Mammary epithelial cell (primary cell): ENCODE measurements at places on chromosomes 5 and 9.

DNA sequence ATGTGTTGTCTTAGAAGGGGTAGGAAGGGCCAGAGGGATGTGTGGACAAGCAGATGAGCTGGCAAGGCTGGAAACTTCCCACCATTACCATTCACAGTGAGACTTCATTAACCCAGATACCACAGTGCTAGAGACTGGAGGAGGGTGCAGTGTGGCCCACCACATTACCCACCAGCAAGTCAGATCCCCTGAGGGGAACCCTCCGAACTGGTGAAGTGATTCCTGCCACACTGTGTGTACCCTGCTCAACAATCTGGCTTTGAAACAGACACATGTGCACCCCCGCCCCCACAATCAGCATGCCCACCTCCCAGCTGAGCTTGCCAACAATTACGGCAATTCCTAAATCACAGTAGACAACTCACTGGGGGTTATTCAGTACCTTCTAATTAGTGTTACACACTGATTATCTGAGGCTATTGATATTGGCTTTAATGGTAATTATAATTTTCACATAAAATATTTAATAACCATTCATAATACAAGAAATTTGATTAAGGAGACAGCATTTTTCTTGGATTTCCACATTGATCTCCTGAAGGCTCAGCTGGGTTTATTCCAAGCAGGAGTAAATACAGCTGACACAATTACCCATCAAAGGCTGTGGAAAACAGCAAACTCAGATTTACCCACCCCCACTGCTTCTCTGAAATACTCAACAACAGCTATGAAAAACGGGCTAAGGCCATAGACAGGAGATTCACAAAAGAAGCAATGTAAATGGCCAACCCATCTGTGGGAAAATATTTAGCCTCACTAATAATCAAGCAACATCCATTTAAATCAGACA, 169.3 kb upstream of the FSTL4 start:
- DNase-seq = no peak

DNA sequence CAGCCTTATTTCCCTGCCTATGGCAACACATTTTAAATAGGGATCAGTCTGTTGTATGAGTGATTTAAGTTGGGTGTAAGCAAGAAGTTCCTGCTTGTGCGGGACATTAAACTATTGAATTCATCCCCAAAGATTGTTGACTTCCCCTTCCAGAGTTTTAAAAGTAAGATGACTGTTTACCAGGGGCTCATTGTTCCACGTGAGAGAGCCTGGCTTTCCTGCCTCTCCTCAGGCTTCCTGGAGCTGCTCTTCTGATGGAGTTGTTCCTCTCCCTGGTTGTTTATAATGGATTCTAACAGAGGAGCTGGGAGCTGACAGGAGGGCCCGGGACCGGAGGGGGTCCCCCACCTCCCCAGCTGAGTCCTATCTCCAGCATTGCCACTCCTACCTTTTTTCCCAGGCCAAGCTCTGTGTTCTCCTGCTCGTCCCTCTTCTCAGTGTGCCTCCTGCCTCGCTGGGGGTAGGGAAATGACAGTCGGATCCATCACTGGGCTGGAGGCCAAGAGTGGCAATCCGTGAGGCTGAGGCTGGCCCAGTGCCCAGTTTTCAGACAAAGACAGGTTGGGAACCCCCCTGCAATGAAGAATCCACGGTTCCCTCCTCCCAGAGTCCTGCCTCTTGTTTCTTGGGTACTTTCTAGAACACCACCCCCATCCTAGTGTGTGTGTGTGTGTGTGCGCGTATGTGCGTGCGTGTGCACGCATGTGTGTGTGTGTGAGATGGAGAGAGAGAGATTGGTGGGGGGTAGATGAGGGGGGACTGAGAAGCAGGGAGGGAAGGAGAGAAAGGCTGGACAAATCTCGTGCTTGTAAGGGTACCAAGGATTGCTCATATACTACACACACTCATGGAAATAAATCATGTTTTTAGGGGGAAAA, 123.7 kb upstream of the NFIB start:
- no peak for DNase-seq

DNA sequence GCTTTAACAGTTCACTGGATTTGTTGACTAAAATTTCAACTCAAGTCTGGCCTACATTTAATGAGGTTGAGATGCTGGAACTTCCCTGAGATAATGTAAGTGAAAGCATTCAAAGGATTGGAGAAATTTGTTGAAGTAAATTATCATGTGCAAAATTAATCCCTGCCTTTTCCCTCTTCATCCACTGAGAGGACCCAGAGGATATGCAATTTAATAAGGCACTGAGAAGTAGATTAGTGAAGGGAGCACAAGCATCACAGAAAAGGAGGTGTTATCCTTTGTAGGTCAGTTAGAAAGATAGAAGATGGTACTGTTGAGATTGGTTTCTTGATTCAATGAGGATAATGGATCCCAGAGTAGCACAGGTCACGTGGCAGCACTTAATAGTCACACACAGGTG, 42.6 kb upstream of the ANKRD31 start:
- peak; percentile 2 for DNase-seq

DNA sequence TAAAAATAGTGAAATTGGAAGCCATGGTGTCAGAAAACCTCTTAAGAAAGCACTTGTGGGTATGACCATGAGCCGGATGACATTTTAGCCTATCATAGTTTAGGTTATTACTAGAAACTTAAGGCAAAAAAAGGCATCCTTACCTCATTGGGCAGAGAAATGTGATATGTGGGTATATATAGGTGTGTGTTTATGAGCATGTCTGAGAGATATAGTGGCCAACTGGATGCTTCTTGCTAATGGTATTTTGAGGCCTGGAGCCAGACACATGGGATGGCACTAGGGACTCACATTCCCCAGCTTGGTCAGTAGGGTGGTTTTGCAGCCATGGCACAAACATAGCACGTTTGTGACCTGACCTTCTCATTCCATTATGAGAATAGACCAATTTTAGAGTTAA, 295.6 kb upstream of the MEF2C start:
- no peak for DNase-seq

DNA sequence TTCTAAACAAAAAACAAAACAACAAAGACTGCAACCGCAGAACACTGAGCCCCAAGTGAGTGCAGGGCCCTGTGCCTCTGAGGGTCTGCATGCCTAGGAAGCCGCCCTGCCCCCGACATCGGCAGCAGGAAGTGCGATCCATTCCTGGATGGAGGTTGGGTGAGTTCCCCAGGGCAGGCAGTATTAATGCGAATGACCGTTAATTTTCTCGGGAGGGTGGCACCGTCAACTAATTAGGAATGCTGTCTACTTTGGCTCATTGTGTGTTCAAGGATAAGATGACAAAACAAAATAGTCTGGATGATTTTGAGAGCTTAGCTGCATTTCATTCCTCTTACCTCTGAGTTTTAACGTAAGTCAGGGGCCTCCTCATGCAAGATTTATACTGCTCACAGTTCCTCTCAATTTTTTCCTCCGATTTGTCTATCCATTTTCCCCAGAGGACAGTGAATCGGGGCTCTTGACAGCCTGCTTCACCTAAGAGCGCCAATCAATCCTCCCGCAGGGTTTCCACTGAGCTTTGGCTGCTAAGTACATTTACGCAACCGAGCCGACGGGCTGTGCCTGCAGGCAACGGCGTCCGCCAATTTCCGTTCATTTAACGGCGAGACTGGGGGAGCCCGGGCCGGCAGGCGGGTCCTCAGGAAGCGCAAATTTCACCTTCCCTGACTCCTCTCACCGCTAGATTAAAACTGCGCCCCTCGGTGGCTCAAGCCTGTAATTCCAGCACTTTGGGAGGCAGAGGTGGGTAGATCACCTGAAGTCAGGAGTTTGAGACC, 2.9 kb upstream of the NXNL2 start:
- DNase-seq = no peak

DNA sequence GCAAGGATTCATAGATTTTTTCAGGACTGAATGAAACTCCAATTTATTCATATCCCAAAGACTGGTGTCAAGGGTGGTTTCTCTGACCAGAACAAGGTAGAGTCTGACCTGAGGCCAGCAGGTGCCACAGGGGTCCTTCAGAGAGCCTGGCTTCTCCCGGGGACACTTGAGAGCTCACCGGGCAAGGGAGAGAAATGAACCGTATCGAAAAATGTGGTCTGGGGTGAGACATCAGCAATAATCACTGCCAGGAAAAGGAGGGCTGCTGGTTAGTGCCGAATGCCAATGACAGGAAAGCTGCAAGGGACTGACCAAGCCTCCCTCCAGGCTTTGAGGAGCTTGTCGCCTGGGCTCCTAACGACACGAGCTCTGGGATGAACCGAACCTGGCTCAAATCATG, 142.7 kb downstream of the TTLL11 start:
- DNase-seq = no peak

- DNase-seq = no peak
Observed at GRCh38 chr9:124725068-124725452, 46.1 kb downstream of the NR6A1 start.

- no peak for DNase-seq
Observed at GRCh38 chr5:107545486-107545885, 125.3 kb downstream of the EFNA5 start.

GRCh38 chr5:96228408-96228807, 204.6 kb downstream of the PCSK1 start:
- peak; percentile 85 for DNase-seq

GRCh38 chr9:17531642-17532254, 47.1 kb upstream of the SH3GL2 start:
- DNase-seq = peak; percentile 29

GRCh38 chr5:86228147-86228546, 389.6 kb upstream of the COX7C start:
- no peak for DNase-seq

GRCh38 chr9:32741706-32742105, 41.6 kb upstream of the TMEM215 start:
- peak; percentile 55 for DNase-seq

DNA sequence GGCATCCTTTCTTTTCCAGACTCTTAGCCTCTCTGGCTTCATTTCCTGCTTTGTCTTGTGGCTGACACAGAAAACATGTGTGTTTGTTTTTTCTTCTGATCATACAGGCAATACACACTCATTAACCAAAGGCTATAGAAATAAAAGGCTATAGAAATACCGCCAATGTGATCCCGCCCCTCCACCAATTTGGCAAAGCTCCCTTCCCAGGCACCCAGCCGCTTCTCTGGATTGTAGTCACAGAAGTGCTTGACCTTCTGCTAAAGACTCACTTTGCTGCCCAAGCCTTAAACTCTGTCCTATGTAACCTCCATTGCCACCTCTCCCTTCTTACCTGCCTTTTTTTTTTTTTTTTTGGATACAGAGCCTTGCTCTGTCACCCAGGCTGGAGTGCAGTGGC, 5.3 kb downstream of the TXNDC15 start:
- no peak for DNase-seq

DNA sequence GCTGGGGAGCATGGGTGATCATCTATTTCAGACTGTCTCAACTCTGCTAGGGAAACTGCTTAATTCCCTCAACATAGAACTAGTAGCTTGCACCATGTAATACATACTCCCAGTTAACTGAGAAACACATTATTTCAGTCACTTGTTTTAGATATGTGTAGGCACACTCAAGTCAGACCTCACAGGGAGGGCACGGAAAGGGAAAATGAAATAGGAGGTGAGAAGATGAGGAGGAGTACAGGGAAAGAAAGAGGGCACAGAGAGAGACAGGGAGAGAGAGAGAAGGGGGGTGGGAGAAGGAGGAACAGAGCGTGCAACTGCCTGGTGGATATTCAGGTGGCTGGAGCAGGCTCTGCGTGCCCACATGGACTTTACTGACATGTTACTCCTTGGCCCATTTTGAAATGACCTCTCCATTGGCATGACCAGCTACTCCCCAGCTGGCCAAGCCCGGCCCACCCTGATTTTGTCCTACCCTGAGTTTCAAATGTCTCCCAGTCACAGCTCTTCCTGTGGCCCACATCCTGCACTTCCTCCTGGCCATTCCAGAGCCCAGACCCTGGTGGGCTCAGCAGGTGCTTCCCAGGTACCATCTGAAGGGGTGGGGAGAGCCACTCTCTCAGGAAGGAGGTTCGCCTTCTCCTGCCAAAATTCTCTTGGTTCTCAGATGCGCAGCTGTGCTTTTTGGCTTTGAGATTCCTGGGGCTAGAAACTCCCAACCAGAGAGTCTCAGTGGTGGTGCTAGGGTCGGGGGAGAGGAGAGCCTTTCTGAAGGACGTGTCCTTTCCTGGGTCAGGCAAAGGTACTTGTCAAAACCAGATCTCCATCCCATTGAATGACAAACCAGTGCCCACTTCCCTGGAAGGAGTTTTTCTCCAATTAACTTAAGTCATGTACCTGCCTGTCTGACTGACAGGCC, 229.4 kb downstream of the FSTL4 start:
- DNase-seq = no peak

- no peak for DNase-seq
Observed at GRCh38 chr9:115466756-115467155, 348.8 kb upstream of the TNC start.

GRCh38 chr9:80025131-80025530, 453.4 kb downstream of the TLE4 start:
- DNase-seq = no peak
